ENCODE measurements at places on chromosomes 2 and 18. TPM values are rescaled to one million over a fixed set of nuclear protein-coding genes. Genes with fewer than 3 reads are reported as not detected.

GCG gene
- not detected for polyA plus RNA-seq

ST6GAL2 gene
- polyA plus RNA-seq: 21.8 TPM

RAB27B gene
- polyA plus RNA-seq: 53.4 TPM

CHST10 gene
- 76.1 TPM for polyA plus RNA-seq

TRAPPC12 gene
- 76.2 TPM for polyA plus RNA-seq

IL1A gene
- polyA plus RNA-seq: 0.14 TPM

NAT8 gene
- not detected for polyA plus RNA-seq

APOB gene
- not detected for polyA plus RNA-seq

DLGAP1 gene
- 4.5 TPM for polyA plus RNA-seq

RAB17 gene
- 1.1 TPM for polyA plus RNA-seq

LYPD6 gene
- 2.3 TPM for polyA plus RNA-seq

RSAD2 gene
- 0.16 TPM for polyA plus RNA-seq

PTPRM gene
- polyA plus RNA-seq: 126 TPM

LYPD1 gene
- 104 TPM for polyA plus RNA-seq

PLCD4 gene
- polyA plus RNA-seq: 9.3 TPM

GALNT5 gene
- not detected for polyA plus RNA-seq

CRYGC gene
- not detected for polyA plus RNA-seq

SP140 gene
- 0.74 TPM for polyA plus RNA-seq

OTOS gene
- not detected for polyA plus RNA-seq

FAM228B gene
- polyA plus RNA-seq: 22.0 TPM

AFF3 gene
- polyA plus RNA-seq: 5.1 TPM
